ENCODE measurements at places on chromosomes 5 and 9.

DNA sequence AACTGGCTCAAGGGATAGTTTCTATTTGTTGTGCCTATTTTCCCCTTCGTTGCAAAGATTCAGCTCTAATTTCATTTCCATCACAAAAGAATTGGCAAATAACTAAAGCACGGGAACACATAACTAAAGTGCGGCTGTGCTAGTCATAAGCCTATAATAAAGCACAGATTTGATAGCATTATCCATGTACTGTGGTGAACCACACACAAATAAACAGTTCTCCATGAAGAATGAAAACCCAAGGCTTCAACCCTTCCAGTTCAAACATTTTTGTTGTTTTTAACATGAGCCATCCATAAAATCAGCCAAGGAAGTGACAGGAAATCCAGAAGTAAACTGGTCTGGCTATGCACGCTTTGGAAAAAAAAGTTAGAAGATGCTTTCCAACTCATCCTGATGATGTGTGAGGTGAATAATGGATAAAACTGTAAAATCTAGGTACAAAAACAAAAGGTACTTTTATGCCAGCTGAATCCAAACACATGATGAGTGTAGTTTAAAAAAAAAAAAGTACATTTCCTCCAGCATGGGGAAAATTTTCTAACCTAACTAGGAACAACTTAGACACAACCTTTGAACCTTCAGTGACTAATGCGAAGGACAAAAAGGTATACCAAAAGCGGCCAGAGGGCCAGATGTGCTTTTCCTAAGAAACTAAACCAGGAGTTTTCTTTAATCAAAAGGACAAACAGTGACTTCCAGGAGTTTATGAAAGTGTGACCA, 10.2 kb downstream of the ZNF608 start:
- no peak for DNase-seq

DNA sequence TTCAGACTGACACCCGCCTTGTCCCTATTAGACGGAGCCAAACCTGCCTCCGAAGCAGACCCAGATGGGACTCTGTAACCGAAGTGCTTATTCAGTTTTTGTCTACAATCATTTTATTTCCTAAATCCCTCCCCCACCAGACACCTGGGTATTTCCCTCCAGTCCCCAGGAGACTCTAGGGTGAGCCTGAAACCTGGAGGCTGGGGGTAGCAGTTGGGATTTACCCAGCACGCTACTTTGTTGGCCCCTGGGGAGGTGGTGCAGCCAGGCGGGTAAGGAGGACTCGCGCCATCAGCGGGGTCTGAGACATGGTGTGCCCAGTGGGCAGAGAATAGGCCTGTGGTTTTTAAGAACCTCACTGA, 1.3 kb upstream of the LHX2 start:
- no peak for DNase-seq

DNA sequence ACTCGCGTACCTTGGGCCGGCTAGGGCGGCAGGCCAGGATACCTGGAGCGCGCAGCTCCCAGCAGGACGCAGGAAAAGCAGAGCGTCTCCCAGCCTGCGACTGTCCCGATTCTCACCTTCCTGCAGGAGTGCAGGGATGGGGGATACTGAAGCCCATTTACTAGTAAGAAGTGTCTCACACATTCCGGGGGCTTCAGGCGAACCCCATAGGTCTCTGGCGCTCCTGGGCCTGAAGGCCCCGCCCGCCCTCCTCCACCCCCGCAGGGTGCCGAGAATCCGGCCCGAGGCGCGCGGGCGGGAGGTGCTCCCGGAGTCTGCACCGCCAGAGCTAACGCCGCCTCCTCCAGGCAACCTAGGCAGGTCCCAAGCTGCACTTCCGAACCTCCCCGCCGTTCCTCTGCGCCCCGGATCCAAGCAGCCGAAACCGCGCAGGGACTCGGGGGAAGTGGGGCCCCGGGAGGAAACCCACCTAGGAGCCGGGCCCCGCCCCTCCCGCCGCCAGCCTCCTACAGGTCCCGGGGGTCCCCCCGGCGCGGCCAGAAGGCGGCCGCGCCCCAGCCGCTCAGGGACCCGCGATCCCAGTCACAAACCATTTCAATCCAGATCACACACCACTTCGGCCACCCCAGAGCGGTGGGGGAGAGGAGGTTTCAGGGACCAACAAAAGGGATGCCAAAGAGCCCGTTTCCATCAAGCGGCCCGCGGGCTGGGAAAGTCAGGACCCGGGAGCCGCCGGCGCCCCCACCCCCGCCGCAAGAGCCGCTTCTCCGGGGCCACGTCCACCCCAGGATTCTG, 1.2 kb downstream of the ROR2 start:
- peak; percentile 8 for DNase-seq

DNA sequence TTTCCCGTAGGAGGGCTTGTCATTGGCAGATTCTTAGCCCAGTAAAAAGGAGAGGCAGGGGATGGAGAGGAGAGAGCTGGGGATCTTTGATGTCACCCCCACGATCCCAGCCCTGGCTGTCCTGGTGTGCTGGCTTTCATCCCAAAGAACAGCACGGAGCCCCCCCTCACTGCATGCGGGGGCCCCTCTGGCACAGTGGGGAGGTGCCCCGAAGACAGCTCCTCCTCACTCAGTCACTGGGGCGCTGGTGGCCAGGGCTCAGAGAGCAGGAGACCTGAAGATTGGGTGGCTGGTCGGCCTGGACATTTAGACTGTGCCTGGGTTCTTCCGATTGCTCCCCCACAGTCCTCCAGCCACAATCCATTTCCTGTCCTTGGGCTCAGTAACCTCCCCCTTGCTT, 207.5 kb downstream of the MELK start:
- no peak for DNase-seq

DNA sequence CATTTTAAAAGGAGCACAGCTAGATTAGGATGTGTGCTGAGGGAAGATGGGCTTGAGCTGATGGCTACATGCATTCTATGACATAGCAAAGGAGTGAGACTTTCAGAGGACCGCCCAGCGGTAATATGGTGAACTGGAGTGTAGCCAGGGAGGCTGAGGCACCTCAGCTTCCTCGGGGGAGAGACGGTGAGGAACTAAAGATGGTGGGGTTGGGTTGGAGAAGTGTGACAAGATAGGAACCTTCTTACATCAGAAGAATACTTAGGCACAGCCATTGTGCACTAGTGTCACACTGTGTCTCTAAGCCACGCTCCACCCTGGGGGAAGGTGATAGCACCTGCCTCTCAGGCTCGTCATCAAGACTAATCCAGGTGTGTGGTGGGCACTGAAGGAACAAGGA, 118.0 kb upstream of the IRX2 start:
- no peak for DNase-seq

GRCh38 chr9:84903963-84904362, 234.4 kb downstream of the NTRK2 start:
- DNase-seq = no peak

DNA sequence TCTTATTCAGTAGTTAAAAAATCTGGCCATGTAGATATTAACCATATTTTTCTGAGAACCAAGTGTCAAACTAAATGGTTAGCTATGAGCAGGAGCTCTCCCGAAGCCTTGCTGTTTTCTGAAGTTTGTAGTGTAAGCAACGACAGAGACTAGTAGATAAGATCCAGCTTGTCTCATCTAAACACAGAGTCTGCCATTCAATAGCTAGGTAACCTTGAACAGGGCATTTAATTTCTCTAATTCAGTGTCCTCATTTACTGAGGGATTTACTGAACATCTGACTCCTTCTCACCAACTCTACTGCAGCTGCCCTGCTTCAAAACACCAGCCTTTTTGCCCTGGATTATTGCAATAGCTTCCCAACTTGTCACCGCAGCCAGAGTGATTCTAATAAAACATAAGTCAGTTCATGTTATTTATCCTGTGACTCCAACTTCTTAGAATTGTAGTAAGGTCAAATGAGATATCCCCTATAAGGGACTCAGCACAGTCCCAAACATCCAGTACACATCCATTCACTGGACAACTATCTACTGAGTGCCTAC, 337.0 kb downstream of the PLK2 start:
- DNase-seq = no peak

- DNase-seq = no peak
Measured at GRCh38 chr5:158484150-158484549, 615.6 kb downstream of the EBF1 start.

GRCh38 chr5:148314731-148315130, 2.5 kb downstream of the SPINK7 start:
- DNase-seq = no peak

DNA sequence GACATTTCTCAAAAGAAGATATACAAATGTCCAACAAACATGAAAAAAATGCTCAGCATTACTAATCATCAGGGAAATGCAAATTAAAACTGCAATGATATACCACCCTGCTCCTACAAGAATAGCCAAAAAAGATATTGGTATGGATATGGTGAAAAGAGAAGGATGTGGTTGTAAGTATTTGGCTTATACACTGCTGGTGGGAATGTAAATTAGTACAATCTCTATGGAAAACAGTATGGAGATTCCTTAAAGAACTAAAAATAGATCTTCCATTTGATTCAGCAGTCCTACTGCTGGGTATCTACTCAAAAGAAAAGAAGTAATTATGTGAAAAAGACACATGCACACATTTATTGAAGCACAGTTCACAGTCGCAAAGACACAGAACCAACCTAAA, 67.6 kb upstream of the RUSC2 start:
- DNase-seq = no peak

GRCh38 chr5:169706758-169707450, 69.8 kb downstream of the DOCK2 start:
- no peak for DNase-seq

DNA sequence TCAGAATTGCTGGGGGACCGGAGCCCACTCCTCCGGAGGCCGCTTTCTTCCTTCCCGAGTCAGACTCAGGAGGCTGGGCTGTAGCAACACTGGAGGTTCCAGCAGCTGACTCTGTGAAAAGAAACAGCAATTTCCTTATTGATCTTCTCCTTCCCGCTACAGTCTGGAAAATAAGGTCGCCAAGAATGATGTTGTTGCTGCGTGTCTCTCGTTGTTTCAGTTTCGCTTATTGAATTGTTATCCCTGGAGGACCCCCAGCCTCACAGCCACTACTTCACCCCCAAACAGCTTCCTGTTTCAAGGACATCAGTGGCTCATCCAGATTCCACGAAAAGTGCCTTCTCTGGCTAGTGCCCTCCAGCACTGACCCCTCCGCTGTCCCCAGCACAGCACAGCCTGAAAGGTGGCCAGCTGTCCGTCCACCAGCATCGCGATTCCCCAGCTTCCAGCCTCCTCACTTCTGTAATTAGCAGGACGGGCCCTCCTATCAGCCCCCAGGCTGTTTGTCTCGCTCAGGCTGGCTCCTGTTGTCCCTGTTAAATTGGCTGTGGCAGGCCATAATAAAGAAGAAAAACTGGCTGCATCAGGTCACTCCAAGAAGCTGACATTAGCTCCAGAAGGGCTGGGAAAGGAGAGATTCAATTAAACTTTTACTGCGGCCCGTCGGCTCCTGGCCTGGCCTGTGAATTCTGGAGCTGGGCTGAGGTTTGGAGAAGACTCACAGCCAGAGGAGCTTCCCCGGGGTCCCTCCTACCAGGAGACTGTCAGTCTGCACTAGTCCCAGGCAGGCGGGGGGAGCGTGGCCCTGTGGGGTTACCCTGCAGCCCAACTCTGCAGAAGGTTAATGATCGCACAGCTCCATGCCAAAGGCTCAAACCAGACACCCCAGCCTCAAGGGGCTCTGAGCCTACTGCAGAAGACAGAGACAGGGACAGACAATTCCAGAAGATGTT, 40.5 kb downstream of the OLFM1 start:
- no peak for DNase-seq

DNA sequence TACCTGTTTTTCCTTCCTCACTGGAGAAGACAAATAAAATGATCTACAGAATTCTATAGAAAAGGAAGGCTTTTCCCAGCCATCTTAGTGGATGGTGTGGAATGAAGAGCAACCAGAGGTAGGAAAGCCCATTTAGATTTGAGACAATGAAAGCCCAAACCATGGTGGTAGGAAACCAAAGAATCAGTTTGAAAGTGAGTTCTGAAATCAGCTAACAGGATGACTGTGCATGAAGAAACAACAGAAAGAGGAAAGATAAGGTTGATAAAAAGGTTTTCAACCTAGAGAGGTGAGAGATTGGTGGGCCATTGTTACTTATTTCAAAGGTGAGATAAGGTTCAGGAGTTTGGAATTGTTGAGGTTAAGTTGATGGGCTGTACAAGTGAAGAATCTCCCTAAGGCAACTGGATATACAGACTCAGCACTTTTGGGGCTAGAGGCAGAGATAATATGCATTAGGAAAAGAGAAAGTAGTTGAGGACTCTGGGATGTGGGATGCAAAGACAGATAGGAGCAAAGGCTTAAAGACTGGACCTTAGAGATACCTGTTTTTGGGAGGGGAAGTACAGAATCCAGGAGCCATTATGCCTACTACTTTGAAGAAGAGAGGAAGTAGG, 2.4 kb downstream of the CHMP5 start:
- no peak for DNase-seq

GRCh38 chr5:179430193-179431175, 85.2 kb upstream of the ADAMTS2 start:
- no peak for DNase-seq

DNA sequence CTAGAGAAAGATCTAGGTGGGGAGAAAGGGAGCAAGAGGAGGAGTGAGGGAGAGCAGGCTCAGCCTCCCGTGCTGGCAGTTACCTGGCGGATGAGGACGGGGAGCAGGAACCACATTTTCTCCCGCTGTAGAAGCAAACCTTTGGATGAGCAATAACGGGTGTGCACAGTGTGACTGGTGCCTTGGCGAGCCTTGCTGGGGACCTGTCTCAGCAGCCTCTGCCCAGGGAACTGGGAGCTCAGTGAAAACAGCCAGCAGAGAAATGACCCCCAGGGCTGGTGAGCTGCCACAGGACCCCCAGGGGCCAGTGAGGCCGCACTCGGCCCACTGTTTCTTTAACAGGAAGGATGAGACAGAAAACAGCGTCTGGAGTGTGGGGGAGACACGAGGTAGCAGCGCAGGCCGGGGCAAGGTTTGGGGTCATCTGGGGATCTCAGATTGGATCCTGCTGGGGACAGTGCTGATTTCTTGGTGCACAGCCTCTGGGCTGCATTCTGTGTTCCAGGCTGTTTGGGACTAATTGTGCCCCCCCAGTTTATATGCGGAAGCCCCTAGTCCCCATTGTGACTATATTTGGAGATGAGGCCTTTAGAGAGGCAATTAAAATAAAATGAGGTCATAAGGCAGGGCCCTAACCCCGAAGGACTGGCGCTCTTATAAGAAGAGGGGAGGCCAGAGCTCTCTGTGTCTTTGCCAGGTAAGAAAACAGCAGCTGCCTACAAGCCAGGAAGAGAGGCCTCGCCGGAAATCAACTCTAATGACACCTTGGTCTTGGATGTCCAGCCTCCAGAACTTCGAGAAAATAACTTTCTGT, 118.8 kb upstream of the PHYKPL start:
- no peak for DNase-seq
